SJSA1 (cell line): ENCODE measurements at places on chromosomes 13 and 19. TPM values are rescaled to one million over a fixed set of nuclear protein-coding genes. Genes with fewer than 3 reads are reported as not detected.

Gene FFAR2
- not detected in 2 replicates for total RNA-seq

Gene RNF17
- not detected in 2 replicates for total RNA-seq

DNA sequence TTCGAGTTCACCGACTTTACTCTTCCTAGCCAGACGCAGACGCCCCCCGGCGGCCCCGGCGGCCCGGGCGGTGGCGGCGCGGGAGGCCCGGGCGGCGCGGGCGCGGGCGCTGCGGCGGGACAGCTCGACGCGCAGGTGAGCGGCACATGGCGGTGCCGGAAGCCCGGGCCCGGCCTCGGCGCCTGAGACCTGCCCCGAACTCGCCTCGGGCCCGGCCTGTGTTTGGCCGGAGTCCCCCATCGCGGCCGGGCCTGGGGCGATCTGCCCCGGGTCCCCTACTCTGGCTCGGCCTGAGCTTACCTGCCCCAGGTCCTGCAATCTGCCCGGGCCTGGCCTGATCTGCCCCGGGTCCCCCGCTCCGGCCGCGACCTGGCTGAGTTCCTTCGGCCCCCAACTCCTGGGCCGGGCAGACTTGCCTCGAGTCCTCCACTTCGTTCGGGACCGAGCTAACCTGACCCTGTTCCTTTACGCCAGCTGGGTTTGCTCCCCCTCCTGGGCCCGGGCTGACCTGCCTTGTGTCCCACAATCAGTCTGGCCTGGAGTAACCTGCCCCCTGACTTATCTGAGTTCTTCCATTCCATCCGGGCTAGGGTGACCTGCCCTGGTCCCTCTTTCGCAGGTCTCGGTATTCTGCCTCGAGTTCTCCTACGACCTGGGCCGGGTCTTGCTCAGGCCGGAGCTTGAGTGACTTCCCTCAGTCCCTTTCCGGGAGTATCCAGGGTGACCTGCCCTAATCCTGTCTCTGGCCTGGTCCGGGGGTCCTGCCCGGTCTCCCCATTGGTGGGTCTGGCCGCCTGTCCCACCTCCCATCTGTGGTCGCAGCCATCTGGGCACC lies 764 bp downstream of the UPF1 start:
- peak; percentile 42 for DNase-seq

GRCh38 chr13:30847650-30848307 lies 58.3 kb upstream of the MEDAG start:
- peak; percentile 85 for DNase-seq

Gene ZNF791
- 14.8 and 15.4 TPM in 2 replicates for total RNA-seq

DNA sequence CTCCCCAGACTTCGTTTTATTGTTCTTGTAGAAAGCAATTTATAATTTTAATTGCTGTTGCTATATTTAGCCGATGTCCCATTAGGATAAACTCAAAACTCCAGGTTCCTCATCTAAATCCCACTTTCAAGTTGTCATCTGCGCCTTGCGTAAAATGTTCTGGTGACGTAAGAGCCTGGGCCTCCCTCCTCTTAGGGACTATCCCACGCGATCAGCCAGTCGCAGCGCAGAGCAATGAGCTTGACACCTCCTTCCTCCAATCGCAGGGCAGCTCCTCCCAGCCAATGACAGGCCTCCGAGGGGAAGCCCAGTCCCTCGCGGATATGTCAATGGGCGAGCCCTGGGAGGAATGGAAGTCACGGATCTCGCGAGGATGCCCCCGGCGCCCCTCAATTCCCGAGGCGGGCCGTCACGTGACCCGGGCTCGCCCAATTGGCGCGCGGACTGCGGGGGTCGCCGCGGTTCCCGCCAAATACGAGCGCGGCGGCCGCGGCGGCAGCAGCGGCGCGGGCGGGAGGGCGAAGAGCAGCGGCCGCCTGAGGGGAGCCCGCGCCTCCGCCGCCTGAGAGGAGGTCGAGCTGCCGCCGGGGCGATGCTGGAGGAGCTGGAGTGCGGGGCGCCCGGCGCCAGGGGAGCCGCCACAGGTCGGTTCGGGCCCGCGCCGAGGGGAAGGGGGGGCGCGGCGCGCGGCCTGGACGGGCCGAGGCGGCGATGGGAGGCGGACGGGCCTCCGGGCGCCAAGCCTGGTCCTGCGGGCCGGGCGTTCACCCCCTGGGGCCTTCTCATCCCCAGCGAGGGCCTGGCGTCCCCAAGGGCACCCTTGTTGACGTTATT lies at the start of gene CHAF1A:
Gene CHAF1A, plus strand, starts transcription at position 470 of the 834 bp plus-strand sequence. Its CDS starts 123 bp downstream, at position 593.
- DNase-seq: peak; percentile 100

Gene BRME1
- total RNA-seq: 0.21 TPM in 1 of 2 replicates, not detected in the other
